Muscle of leg (tissue), 16 donors: ENCODE measurements at places on chromosomes 7 and 10. TPM values are rescaled to one million over a fixed set of nuclear protein-coding genes. Genes with fewer than 3 reads are reported as not detected.

- DNase-seq: no peak
Observed at GRCh38 chr7:117654780-117655179, 175.0 kb downstream of the CFTR start.

GRCh38 chr10:30744106-30744505, 114.6 kb upstream of the LYZL2 start:
- peak; percentile 71 for DNase-seq

Gene ITPRID1
- total RNA-seq: 0.44 TPM

DNA sequence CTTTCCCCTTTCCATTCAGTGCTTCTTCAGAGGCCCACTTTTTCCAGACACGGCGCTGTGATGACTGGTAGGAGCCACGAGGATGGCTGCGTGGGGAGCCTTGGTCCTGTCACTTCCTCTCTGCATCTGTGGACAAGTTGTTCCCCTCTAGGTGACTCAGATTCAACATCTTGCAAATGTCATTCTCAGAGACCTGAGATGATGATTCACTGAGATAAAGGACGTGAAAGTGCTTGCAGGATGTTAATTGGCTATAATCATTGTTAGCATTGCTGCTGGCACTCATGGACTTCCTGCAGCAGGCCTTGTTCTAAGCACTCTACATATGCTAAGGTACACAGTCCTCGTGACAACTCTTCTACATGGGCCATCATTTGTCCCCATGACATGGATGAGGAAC, 489.8 kb upstream of the ZMIZ1 start:
- no peak for DNase-seq

- DNase-seq: no peak
Observed at GRCh38 chr10:130394832-130395231, 258.6 kb downstream of the GLRX3 start.

DNA sequence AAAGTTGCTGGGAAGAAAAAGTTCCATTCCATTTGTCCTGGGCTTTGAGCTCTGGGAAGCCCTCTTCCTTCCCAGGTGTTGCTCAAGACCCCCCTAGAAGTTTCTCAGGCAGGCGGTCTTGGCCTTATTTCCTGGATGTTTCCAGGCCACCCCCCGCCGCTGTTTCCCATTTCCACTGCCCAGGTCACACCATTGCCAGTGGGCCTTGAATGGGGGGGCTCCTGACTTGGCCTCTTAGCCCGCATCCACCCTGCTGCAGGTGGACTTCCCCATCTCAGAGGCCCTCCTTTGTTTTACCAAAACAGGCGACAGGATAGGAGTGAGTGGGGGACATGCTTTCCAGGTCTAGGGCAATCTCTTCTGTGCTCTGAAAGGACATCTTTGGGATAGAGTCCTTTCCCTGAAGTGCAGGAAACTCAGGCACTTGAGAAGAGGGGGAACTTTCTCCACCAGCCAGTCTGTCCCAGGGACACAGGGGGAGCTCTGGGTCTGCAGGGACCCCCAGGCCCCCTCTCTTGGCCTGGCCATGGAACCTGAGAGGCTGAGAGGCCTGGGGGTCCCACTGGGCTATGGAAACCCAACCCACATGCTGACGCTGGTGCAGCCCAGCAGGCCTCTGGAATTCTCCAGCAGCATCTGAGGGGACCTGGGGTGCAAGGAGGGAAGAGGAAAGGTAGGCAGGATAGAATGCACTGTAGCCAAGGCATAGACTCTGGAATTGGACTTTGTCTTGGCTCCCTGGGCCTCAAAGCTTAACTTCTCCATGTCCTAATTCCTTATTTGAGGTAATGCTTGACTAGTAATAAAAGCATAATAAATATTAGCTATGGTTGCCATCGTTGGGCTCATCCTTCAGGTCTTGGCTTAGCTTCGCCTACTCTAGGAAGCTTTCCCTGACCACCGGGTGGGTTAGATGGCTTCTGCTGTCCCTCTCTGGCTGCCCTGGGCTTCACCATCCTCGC, 17.6 kb downstream of the NEURL1 start:
- no peak for DNase-seq

Gene MKX
- total RNA-seq: 14.7 TPM

DNA sequence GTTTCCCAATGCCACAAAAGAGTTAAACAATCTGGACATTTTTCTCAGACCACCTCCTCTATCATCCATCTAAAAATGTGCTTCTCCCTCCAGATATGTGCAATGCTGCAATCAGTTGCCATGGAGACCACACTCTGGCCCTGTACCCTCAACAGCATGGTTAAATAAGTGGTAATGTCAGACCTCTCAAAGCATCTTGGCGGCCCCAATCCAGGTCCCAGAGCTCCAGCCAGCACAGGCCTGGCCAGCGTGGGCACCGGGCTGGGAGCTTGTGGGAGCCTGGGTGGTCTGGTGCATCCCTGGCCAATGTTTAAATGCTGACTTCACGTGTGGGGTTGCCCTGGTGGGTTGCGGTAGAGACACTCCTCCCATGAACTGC, 362.9 kb upstream of the ZNF32 start:
- no peak for DNase-seq

GRCh38 chr7:107165341-107165740, 3.5 kb upstream of the HBP1 start:
- no peak for DNase-seq

Gene IFIT1
- total RNA-seq: 58.4 TPM

GRCh38 chr7:150820578-150821198, 20.1 kb downstream of the TMEM176A start:
- no peak for DNase-seq

Gene TET1
- 20.6 TPM for total RNA-seq

Gene PPP1R9A
- 45.0 TPM for total RNA-seq

Gene PDE1C
- total RNA-seq: 4.5 TPM

DNA sequence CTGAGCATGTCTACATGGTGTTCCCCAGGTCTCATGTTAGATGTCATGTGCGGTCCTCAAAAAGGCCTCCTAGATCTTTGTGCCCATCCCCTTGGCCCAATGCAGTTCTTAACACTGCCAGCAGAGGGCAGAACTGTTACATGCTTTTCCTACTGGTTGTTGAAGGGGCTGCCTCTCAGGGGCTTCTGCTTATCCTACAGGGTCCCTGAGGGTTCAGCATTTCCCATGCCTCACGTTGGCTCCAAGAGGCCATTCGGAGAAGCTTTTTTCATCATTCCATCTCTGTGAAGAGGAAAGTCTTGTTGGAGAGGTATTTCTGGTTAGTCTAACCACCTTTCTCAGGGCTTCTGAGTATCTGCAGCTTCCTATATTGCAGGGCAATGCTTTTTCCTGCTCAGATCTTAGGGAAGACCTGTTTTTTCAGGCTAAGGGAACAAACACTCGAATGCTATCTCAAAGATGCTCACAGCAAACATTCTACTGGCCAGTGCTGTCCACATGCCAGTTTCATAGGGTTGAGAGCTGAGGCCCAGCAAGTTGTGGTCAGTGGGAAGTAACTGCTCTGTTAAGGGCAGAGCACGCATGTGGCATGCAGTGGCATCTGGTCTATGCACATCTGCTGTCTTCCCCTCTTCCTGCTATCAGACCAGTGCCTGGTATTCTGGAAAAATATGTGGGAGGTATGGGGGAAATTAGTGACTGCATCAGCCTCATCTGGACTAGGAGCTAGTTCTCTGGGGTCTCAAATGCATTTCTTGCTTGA, 31.5 kb downstream of the MBL2 start:
- peak; percentile 9 for DNase-seq

DNA sequence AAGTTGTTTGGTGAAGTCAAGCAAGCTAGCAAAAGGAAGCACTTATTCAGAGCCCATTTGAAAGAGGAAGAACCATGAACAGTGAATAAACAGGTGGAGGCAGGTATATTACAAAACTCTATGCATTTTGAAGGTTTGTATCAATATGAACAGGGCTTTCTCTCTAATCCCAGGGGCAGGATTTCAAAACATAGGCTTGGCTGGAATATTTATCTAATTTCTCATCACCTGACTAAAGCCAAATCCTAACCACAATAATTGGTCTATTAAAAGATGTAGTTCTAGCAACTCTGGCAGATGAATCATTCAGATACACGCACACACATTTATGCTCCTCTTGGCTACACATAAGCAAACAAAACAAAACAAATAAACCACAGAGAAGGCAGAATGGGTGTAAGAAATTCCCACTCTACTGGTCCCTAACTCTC, 554.4 kb downstream of the INHBA start:
- DNase-seq: no peak
